Activated CD4-positive, alpha-beta T cell treated with anti-CD3 and anti-CD28 coated beads, Interleukin-2, amount 10 ng/mL, durations not matched to agents 7 days and 5 days (primary cell): ENCODE measurements at places on chromosomes 16 and 17.

GRCh38 chr17:82753201-82753464 lies 1.3 kb downstream of the TBCD start:
- no peak for DNase-seq

GRCh38 chr16:12111223-12111622 lies 134.7 kb downstream of the SNX29 start:
- DNase-seq: no peak

DNA sequence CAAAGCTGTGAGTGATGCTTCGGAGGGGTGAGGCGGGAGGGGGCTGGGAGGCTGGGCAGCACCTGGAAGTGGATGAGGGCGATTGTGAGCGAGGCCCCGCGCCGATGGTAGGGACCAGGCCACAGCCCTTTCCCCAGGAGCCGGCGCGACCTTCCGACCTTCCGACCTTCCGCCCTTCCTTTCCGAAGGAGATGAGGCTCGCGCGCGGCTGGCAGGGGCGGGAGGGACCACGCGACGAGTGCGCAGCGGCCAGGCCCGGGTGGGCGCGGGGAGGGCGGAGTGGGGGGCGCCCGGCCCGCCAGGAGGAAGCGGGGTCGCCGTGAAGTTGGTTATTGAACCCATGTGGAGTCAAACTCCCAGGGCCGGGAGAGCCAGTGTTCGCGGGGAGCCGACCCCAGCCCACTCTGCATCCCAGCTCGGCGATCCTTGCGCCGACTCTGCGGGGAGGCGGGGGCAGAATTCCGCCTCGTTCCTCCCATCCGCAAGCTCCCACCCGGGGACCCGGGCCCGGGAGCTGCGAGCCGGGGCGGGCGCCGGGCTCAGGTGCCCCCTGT lies 56.6 kb downstream of the RAP1GAP2 start:
- DNase-seq: no peak

- DNase-seq: no peak
Measured at GRCh38 chr17:75262112-75262606, 480 bp downstream of the MRPS7 start.

DNA sequence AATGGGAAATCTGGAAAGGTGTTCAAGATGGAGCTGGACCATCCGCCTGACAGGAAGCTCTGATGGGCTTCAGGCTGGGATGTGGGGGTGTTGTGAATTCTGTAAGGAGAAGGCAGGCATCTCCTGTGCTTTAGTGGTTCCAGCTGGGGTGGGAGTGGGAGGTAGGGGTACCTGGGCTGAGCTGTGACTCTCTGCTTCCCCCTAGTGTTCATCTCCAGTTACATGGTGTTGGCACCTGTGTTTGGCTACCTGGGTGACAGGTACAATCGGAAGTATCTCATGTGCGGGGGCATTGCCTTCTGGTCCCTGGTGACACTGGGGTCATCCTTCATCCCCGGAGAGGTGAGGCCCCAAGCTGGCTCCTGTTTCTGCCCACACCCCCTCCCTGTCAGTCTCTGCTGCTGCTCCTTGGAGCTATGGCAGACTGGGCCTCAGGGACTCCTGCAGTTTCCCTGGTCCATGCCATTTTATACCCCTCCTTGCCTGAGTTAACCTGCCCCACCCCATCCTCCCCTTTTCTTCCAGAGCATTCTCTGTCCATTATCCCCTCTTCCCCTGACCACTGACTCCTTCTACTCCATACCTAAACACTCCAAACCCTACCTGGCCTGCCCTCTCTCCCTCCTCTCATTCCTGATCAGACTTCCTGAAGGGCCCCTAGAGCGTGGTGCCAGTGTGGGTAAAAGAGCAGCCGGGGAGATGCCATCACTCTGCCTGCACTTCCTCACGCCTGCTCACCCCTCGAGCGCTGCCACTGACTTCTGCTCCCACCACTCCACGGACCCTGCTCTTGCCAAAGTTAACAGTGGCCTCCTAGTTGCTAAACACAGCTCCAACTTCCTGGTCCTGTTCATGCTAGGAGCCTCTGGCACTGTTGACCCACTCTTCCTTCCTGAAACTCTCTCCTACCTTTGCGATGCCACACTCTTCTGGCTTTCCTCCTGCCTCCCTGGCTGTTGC lies 3.4 kb downstream of the SPNS1 start:
- DNase-seq: peak; percentile 32

- no peak for DNase-seq
Measured at GRCh38 chr17:81076141-81076679, 41.3 kb downstream of the BAIAP2 start.
